ENCODE measurements at places on chromosomes 16 and 17.

- no peak overlapping the region for H3K27ac ChIP-seq
- H3K4me1 ChIP-seq: no peaks in the 10 kb centered on the region
- no peaks in the 10 kb centered on the region for H3K36me3 ChIP-seq
- no peak overlapping the region for H3K4me3 ChIP-seq
- peaks cover 2% of the 10 kb centered on the region for H3K27me3 ChIP-seq
- no peak for DNase-seq
Observed at GRCh38 chr16:85201574-85201973, 89.3 kb upstream of the CIBAR2 start.

- DNase-seq: no peak
- H3K4me3 ChIP-seq: no peak overlapping the region
- no peak overlapping the region for H3K27ac ChIP-seq
- no peaks in the 10 kb centered on the region for H3K27me3 ChIP-seq
- peaks cover 2% of the 10 kb centered on the region for H3K4me1 ChIP-seq
- H3K36me3 ChIP-seq: no peaks in the 10 kb centered on the region
Observed at GRCh38 chr16:11402745-11403533, 57.7 kb downstream of the RMI2 start.

DNA sequence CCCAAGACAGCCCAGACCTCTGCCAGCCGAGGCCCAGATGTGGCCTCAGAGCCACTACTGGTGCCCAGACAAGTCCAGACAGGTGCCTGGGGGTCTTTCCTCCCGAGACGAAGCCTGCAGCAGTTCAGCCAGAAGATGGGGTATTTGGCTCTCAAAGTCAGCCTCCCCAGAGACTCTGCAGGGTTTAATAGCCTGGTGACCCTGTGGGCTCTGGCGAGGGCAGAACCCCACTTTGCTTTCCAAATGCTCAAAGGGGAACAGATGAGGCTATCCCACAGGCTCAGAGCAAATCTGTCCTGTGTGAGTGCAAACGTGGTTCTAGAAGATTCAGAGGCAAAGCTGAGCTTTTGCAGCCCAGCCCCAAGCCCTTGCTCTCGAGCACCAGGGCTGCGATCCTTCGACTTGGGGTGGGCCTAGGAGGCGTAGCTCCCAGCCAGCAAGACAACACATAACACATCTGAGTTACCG is 236.0 kb downstream of the MRTFB start:
- H3K27me3 ChIP-seq: peaks cover 7% of the 10 kb centered on the region
- H3K4me1 ChIP-seq: peaks cover 44% of the 10 kb centered on the region
- no peak overlapping the region for H3K4me3 ChIP-seq
- H3K36me3 ChIP-seq: no peaks in the 10 kb centered on the region
- H3K27ac ChIP-seq: no peak overlapping the region
- no peak for DNase-seq

GRCh38 chr17:28996554-28997096 is 9.2 kb downstream of the SEZ6 start:
- no peak overlapping the region for H3K4me3 ChIP-seq
- H3K27ac ChIP-seq: no peak overlapping the region
- H3K4me1 ChIP-seq: no peaks in the 10 kb centered on the region
- DNase-seq: no peak
- peaks cover 17% of the 10 kb centered on the region for H3K27me3 ChIP-seq

DNA sequence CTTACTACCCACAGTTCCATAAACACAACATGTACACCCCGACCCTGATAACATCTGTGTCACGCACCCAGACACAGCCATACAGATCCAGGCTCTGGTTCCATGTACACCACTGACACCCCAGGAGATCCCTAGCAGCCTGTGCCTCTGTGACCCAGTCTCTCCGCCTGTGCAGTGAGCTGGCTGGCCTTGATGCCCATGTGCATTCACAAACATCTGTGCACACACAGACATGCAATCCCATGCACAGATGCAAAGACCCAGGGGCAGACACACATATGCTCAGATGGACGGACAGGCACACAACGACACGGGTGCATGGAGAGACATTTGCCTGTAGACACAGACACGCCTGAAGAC is 4.1 kb downstream of the CCDC102A start:
- H3K27me3 ChIP-seq: no peaks in the 10 kb centered on the region
- peaks cover 10% of the 10 kb centered on the region for H3K36me3 ChIP-seq
- DNase-seq: peak; percentile 24
- no peak overlapping the region for H3K4me3 ChIP-seq
- H3K27ac ChIP-seq: peak overlapping the region; percentile 80

DNA sequence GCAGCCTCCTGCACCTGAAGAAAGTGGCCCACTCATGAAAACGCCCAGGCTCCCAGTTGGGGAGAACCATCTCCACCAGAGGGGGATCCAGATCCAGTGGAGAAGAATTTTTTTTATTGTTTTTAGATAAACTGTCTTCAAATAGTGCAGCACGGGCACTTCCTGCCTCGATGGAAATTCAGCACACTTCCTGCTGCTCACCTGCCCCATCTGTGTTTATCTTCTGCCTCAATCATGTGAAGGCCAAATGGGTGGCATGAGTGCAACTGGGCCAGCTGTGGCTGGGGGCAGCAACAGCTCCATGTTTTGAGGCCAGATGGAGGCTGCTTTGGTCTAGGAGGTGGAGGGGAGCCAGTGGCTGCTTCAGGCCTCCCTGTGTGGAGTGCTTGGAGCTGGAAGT is 75.9 kb upstream of the WSB1 start:
- H3K36me3 ChIP-seq: no peaks in the 10 kb centered on the region
- H3K4me3 ChIP-seq: no peak overlapping the region
- H3K27me3 ChIP-seq: no peaks in the 10 kb centered on the region

DNA sequence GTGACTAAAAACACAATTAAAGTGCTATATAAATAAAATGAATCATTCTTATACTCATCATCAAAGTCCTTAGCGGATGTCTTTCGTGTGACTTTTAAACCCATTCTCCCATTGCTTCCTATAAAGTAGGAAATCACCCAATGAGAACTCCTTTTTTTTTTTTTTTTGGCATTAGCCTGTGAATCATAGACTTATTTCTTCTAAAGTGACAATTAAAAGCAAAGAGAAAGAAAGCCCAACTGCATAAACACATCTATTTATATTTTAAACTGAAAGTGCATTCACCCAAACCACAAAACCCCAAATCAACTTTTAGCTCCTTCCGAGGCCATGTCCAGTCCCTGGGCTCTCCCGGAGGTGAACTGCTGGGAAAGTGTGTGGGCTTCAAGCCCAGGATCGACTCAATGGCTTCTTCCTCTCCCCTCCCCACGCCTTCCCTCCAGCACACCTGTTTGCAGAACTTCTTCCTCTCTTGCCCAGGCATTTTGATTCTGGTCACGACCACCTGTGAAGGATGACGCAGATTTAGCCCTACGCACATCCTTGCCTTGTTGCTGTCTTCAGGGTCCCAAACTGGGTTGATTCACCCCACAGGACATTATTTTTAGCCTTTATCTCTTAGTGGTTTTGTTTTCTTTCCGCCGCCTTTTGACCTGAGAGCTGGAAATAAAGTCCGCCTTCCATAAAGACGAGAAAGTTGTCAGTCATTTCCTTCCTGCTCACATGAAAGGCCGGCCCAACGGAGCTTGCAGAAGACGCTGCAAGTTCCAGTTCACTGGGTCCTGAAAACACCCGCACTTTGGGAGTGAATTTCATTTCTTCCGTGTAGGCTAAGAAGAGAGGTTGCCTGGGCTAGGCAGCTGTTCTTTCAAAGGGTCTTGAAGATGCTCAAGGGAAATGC is 166.8 kb downstream of the MAP2K6 start:
- peaks cover 9% of the 10 kb centered on the region for H3K4me1 ChIP-seq
- peaks cover 37% of the 10 kb centered on the region for H3K27me3 ChIP-seq
- H3K27ac ChIP-seq: no peak overlapping the region
- peak; percentile 29 for DNase-seq
- H3K36me3 ChIP-seq: no peaks in the 10 kb centered on the region
- peak overlapping the region; percentile 59 for H3K4me3 ChIP-seq

- DNase-seq: no peak
- no peak overlapping the region for H3K27ac ChIP-seq
- peaks cover 7% of the 10 kb centered on the region for H3K4me1 ChIP-seq
- no peak overlapping the region for H3K4me3 ChIP-seq
- no peaks in the 10 kb centered on the region for H3K27me3 ChIP-seq
- H3K36me3 ChIP-seq: no peaks in the 10 kb centered on the region
Observed at GRCh38 chr17:30555942-30556341, 78.7 kb downstream of the GOSR1 start.

- no peaks in the 10 kb centered on the region for H3K36me3 ChIP-seq
- no peak for DNase-seq
- no peak overlapping the region for H3K27ac ChIP-seq
- no peaks in the 10 kb centered on the region for H3K4me1 ChIP-seq
- H3K4me3 ChIP-seq: no peak overlapping the region
Observed at GRCh38 chr17:17342242-17342945, 39.2 kb downstream of the NT5M start.

DNA sequence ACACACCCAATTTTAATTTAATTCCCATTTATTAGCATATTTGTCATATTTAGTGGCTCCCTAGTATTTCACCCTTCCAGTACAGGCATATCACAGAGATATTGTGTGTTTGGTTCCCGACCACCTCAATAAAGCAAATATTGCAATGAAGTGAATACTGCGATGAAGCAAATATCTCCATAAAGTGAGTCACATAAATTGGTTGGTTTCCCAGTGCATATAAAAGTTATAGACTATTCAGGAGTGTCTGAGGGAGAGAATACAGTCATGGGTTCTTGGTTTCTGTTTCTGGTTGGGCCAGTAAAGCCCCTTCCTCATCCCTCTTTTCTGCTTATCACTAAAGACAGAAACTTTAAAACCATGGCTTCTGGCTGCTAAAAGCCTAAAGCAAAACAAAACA is 295.4 kb upstream of the AXIN2 start:
- H3K4me3 ChIP-seq: no peak overlapping the region
- no peaks in the 10 kb centered on the region for H3K4me1 ChIP-seq
- no peaks in the 10 kb centered on the region for H3K36me3 ChIP-seq
- no peak for DNase-seq

GRCh38 chr16:4966736-4967453 is 8.8 kb downstream of the SEC14L5 start:
- no peak overlapping the region for H3K27ac ChIP-seq
- DNase-seq: no peak
- peaks cover 4% of the 10 kb centered on the region for H3K27me3 ChIP-seq
- no peak overlapping the region for H3K4me3 ChIP-seq
- no peaks in the 10 kb centered on the region for H3K36me3 ChIP-seq

GRCh38 chr16:22847100-22847499 is 33.1 kb downstream of the HS3ST2 start:
- DNase-seq: no peak
- no peaks in the 10 kb centered on the region for H3K36me3 ChIP-seq
- H3K4me3 ChIP-seq: no peak overlapping the region

DNA sequence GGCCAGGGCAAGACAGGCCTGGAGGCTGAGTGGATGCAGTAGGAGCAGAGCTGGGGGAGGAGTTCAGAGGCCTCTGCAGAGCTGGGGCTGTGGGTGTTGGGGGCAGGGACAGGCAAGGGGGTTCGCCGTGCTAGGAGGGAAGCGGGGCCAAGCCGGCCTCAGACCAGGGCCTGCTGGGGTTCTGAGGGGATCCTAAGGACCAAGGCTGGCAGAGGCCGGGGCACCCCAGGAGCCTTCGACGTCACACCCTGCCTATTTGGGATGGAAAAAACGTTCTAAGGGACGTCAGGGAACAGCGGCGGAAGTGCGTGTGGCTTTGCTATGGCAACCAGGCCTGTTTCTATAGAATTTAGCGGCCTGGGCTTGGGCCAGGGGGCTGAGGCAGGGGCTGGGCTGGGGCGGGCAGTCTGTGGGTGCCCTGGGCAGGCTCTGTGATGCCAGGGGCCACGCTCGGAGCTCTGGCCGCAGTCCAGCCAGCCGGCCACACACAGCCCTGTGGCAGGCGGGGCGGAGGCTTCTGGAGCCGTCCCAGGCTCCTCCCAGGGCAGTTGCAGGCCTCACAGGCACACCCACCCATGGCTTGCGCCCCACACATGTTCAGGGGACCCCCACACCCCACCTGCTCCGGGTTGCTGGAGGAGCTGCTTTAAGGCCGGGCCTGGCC is 3.7 kb downstream of the TRAF7 start:
- H3K27ac ChIP-seq: peak overlapping the region; percentile 57
- H3K4me3 ChIP-seq: no peak overlapping the region
- H3K27me3 ChIP-seq: no peaks in the 10 kb centered on the region
- peaks cover 37% of the 10 kb centered on the region for H3K36me3 ChIP-seq
- peaks cover 34% of the 10 kb centered on the region for H3K4me1 ChIP-seq

Data from activated T-cell treated with anti-CD3 and anti-CD28 coated beads, Interleukin-2, amount 50 U/mL, for 24 hours (primary cell).